ENCODE measurements at places on chromosomes 6 and 20. TPM values are rescaled to one million over a fixed set of nuclear protein-coding genes. Genes with fewer than 3 reads are reported as not detected.

DNA sequence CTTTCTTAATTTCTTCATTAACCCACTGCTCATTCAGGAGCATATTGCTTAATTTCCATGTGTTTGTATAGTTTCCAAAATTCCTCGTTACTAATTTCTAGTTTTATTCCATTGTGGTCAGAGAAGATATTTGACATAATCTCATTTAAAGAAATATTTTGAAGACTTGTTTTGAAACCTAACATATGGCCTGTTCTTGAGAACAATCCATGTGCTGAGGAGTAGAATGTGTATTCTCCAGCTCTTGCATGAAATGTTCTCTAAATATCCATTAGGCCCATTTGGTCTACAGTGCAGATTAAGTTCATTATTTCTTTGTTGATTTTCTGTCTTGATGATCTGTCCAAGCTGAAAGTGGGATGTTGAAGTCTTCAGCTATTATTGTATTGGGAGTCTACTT, 251.7 kb downstream of the ALDH8A1 start:
- DNase-seq, result no peak

GRCh38 chr6:17091122-17091521, 10.7 kb upstream of the STMND1 start:
- DNase-seq, result no peak

DNA sequence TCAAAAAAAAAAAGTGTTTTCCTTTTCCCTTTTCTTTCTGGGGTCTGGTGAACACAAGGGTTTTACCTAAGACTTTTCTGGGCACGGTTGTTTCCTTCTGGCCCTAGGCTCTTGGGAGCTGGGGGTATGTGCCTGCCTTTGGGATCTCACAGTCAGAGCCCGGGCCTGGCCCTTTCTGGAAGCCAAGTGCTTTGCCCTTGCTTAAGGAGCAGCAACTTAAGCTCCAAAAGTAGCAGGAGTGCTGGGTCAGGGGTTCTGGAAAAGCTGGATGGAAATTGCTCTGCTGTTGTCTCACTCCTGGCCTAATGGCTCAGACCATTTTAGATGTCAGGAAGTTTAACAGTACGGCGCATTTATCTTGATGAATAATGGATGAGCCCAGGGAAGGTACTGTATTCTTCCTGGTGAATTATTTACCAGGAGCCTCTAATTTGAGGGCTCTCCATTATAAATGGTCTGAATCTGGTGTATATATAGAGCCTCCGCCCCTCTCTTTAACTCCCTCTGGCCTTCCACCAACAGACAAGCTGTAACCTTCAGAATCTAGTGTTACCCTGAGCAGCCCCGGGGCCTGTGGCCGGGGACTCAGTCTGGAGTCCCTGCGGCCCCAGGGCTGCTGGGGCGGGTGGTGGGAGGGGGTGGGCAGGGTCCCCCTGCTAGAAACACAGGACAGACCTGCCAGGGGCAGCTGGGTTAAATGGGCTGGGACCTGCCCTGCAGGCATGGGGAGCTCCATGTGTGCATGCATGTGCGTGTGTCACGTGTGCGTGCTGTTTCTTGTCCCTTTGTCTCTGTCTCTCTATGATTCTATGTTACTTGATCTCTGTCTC, 37.5 kb downstream of the PTK7 start:
- no peak for DNase-seq

DNA sequence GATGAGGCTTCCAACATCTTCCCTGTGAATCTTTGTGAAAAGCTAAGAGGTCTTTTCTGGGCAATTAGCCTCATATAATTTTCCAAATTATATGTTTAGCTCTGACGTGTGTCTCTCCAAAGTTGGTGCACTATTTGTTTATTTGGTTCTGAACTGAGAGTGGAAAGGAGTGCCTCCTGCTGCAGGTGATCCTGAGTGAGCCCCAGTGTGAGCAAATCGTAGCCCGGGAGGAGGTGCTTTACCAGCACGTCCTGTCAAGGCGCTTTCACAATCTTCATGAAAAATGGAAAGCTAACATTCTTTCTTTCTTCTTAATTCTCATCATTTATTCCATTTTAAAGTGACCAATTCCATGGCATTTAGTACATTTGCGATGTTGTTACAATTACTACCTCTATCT, 231.9 kb downstream of the BMP2 start:
- DNase-seq, result no peak

DNA sequence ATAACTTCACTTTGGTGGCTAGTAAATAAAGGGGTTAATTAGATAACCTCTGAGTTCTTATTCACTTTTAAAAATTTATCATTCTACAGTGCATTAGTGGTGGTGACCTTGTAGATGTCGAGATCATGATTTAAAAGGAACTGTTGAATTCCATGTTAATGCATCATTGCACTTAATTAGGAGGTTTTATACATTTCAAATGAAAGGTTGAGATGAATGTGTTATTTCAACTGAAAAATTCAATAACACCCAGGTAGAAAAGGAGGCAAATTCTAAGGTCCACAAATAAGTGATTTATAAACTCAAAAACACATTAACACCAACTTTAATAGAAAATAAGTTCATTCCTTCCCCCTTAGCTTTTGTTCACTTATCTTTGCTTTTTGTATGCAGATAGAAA, 58.3 kb upstream of the TMEM170B start:
- DNase-seq, result no peak

DNA sequence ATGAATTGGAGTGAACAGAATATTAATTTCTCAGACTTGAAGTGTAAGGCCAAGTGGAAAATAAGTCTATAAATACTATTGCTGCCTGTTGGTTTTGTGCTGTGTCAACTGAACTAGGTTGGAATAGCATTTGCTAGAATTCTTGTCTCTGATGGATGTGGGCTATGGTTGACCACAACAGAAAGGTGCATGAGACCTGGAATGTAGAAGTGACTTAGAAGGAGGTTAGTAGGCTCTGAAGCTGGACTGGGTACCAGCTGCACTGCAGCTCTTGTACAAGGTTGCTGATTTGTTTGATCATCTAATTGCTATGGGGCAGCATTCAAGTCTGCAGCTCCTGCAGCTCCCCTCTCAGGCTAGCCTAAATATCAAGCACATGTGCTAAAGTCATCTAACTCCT, 479.0 kb upstream of the NRSN1 start:
- DNase-seq, result no peak

DNA sequence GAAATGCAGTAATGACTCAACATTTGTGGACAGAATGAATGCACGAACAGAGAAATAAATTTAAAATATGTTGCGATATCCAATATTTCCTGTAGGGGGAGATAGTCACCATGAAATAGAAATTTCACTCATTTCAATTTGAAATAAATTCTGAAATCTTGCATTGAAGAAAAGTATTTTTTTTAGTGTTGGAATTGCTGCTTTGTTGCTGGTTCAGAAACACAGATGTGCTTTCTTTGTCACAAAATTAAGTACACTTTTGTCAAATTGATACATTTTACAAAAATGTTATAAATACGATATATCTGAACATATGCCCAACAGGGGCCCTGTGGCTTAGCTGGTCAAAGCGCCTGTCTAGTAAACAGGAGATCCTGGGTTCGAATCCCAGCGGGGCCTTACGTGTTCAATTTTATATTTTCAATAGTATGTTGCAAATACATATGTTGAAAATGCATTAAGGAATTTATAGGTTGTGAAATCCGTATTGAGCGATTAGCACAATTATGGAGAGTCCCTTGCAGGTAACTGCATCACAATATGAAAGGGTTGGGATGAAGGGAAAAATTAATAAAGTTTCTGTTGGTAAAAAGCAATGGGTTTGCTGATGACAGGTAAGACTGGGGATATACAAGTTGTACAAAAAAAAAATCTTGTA, 85.4 kb upstream of the PRSS16 start:
- no peak for DNase-seq

DNA sequence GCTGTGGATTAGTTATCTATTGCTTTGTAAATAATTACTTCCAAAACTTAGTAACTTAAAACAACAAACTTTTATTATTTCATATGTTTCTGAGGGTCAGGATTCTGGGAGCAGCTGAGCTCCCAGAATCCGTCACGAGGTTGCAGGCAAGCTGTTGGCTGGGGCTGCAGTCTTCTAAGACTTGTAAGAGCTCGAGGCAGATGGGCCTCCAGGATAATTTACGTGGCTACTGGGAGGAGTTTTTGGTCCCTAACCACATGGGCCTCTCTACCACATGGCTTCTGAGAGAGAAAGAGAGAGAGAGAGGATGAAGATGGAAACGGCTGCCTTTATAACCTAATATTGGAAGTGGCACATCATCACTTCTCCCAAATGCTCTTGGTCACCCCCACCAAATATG, 64.9 kb upstream of the SULF2 start:
- no peak for DNase-seq

- DNase-seq, result no peak
Measured at GRCh38 chr20:63319164-63320040, 26.4 kb downstream of the COL20A1 start.

DNA sequence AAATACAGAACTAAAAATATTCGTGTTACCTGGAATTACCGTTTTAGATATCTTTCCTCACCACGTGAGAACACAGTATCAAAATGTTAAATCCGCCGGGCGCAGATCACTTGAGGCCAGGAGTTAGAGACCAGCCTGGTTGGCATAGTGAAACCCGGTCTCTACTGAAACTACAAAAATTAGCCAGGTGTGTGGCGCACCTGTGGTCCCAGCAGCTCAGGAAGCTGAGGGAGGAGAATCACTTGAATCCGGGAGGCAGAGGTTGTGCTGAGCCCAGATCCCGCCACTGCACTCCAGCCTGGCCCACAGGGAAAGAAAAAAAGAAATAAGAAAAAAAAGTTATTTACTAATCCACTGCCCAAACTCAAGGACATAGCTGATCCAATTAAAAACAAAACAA, 4.8 kb upstream of the DDX43 start:
- no peak for DNase-seq

DNA sequence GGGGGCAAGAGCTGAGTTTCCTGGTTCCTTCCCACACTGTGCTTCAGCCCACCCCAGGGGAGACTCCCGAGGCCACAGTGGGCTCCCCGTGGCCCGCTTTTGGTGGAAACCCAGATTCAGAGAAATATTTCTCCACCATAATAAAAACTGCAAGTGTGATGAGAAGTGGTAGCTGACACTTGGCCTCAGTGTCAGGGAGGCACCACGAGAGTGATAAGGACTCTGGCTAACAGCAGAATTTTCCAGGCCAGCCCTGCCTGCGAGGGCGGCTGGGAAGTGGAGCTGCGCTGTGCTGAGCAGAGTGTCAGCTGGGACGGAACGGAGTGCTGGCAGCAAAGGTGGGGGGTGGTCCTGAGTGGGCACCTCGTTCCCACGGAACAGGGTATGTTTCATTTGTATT, 22.5 kb downstream of the SPATA2 start:
- no peak for DNase-seq

DNA sequence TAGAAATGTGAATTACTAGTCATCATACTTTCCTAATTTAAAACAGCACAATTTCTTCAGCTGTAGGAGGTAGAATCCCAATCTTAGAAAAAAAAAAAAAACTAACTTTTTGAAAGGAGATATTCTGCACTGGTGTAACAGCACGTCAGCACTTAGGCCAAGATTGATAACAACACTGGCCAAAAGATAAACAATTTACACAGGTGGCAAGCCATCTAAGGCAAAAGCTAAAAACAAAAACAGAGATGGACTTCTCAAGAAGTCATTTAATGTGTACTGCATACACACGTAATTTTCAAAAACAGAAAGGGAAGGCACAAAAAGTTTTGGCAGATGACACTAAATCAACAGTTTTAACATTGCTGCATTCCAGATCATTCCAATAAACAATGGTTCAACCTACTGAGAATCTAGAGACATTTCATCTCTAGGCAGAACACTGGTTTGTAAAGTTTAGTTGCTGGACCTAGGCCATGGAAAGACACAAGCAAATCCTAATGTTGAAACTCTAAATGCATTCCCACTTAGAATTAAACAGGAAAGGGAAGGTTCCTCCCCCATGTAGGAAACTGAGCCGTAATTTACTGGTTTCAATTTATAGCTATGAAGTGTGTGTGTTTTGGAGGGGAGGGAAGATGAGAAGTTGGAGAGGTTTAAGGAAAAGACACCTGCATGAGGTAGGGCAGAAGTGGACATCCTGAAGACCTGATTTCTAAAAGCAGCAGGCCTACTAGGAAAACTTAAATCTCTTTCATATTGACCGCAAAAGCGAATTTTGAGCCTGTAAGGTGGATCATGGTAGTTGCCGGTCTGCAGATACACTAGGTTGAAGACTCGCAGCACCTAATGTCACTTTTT, 1.3 kb downstream of the GCLC start:
- no peak for DNase-seq

DNA sequence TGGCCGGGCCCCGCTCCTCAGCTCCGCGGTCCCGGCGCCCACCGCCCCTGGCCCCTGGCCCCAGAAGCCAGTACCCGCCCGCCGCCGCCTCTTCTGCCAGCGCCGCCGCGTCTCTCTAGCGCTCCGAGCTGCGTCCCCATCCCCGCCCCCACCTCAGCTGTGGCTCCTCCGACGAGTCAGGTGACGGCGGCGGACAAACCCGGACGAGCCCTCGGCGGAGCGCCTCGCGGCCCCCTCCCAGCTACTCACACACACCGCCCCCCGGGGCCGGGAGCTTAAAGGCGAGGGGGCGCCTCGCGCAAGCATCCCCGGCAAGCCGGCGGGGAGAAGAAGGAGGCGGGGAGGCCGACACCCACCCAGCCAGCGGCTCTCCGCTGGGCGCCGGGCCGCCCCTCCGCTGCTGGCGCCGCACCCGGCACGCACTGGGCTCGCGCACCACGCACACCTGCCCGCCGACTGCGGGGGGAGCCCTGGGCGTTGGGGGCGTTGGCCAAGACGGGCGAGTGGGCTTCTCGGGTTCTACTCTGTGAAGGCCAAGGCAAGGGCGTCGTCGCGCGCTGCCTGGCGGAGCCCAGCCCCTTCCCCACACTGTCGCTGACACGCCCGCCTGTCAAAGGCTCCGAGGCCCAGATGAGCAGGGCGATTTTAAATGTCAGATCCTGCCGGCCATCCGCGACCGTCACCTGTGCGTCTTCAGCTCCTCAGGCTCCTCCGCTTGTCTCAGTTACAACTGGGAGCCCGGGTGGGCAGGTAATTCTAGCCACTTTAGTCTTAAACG, at the start of gene SNAP91:
Gene SNAP91, minus strand, starts transcription at position 132 of the 778 bp plus-strand sequence. CDS start 1,174 bp downstream, outside the sequence.
- DNase-seq, result no peak

GRCh38 chr20:23437126-23437899, 2.2 kb upstream of the CSTL1 start:
- no peak for DNase-seq

DNA sequence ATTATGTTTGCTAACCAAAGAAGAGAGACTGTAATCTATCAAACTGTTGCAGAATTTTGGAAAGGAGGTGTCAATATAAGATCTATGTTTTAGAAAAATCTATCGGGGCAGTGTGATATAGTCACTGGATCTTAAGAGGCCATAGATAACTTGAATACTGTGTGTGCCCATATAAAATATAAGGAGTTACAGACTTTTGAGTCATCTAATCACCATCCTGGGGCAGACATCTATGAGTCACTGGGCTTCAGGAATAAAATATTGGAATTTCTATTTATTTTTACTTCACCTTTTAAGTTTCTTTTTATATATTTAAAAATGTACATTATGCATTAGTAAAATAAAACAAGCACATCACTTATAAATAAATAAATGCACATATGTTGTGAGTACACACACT, 509.3 kb upstream of the MAN1A1 start:
- DNase-seq, result no peak

GRCh38 chr20:31811796-31812728, 7.1 kb upstream of the MYLK2 start:
- DNase-seq, result no peak

- no peak for DNase-seq
Measured at GRCh38 chr6:28988536-28989311, 16.4 kb downstream of the ZNF311 start.

Gene SEL1L2
- total RNA-seq, result 7.4 TPM

Gene KIAA0408
- total RNA-seq, result 2.2 TPM

Gene ENPP1
- 51.2 TPM for total RNA-seq

Gene TAGAP
- total RNA-seq, result 2.9 TPM

Gene MYLK4
- 1.3 TPM for total RNA-seq

Gene PHACTR3
- 0.16 TPM for total RNA-seq

Gene EFCAB8
- total RNA-seq, result 0.32 TPM

Gene MCHR2
- not detected for total RNA-seq

Gene PAQR8
- total RNA-seq, result 4.6 TPM

Gene ENTPD6
- total RNA-seq, result 71.1 TPM

Measured in breast epithelium (tissue), 4 donors.